ENCODE measurements at places on chromosomes 16 and 17. TPM values are rescaled to one million over a fixed set of nuclear protein-coding genes. Genes with fewer than 3 reads are reported as not detected.

APOBR gene
- total RNA-seq, result 17.7 TPM

TBX6 gene
- total RNA-seq, result 1.4 TPM

NHERF2 gene
- 363 TPM for total RNA-seq

SPATA22 gene
- total RNA-seq, result 0.75 TPM

CMTM2 gene
- total RNA-seq, result 3.1 TPM

ZNF385C gene
- 0.78 TPM for total RNA-seq

TAT gene
- not detected for total RNA-seq

NPIPA2 gene
- total RNA-seq, result 5.9 TPM

KRTAP2-3 gene
- not detected for total RNA-seq

DNA sequence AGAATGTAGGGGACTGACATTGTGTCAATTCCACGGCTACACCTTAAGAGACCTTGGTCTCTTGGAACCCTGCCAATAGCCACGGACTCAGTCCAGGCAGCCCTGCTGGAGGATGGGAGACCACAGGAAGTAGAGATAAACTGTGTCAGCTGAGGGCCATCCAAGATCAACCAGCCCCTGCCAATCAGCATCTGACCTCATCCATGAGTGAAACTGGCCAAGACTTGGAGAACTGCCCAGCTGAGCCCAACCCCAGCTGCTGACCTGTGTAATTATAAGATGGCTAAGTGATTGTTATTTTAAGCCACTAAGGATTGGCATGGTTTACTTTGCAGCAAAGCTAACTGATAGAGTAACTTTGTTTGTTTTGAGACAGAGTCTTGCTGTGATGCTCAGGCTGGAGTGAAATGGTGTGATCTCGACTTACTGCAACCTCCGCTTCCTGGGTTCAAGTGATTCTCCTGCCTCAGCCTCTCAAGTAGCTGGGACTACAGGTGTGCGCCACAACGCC, 13.3 kb upstream of the YWHAE start:
- DNase-seq, result peak; percentile 71

- peak; percentile 83 for DNase-seq
These were observed at the start of gene RNF213 for GRCh38 chr17:80260791-80261158. RNF213 (plus strand) TSS chr17:80260852; CDS start chr17:80263682, 2,830 bp downstream.

DNA sequence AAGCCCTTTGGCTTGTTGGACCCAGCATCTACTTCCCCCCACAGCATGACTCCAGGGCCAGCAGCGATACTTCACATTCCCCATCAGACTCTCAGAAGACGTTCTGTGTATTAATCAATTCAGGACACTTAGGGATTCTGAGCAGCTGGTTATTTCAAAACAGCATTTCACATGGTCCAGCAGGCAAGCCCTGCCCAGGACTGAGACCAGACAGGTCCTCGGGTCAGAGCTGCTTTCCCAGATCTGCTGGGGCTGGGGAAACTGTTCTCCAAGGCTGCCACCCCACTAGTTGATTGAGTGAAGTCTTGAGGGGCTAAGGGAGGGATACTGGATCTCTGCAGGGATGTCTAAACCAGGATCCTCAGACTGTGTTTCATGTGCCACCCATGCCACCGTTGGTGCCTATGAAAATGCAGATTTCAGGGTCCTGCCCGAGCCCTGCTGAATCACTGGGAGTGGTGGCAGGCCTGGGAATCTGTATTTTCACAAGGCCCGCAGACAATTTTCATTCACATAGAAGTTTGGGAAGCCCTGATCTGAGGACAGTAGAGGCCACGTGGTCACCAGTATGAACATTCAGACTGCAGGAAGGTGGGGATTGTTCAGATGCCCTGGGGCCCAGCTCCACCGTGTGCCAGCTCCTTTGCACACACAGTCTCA, 40.6 kb upstream of the CDH5 start:
- DNase-seq, result no peak

DNA sequence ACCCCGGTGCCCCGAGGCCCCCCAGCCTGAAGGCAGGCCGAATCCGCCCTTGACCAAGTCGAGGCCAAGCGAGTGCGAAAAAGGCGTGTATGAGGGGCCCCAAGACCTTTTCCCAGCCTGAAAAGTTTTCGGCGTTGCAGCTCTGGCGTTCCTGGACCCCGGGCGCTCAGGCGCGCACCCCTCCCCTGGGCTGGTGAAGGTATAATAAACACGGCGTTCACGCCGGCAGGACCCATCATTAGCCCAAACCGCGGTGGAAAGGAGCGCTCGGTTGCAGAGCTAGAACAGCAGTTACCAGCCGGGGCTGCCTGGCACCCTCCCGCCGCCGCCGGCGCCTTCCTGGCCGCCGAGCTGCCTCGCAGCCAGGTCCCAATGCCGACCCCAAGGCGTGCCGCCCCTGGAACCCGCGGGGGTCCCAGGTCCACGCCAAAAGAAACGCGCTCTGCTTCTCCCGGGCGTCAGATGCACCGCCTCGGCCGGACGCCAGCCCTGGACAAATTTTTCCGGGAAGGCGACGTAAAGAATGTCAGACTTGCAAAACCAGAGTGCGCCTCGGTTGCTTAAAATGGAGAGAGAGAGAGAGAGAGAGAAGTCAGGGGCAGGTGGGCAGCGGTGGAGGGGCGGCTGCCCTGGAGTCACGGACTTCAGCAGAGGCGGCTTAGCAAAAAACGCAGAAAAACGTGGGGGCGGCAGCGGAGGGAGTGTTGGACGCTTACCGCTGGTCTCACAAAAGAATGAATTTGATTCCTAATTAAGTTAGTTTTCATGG, 11.5 kb upstream of the FOXF1 start:
- DNase-seq, result no peak

- DNase-seq, result no peak
These were observed 19.3 kb downstream of the CNTROB start for GRCh38 chr17:7951143-7951792.

DNA sequence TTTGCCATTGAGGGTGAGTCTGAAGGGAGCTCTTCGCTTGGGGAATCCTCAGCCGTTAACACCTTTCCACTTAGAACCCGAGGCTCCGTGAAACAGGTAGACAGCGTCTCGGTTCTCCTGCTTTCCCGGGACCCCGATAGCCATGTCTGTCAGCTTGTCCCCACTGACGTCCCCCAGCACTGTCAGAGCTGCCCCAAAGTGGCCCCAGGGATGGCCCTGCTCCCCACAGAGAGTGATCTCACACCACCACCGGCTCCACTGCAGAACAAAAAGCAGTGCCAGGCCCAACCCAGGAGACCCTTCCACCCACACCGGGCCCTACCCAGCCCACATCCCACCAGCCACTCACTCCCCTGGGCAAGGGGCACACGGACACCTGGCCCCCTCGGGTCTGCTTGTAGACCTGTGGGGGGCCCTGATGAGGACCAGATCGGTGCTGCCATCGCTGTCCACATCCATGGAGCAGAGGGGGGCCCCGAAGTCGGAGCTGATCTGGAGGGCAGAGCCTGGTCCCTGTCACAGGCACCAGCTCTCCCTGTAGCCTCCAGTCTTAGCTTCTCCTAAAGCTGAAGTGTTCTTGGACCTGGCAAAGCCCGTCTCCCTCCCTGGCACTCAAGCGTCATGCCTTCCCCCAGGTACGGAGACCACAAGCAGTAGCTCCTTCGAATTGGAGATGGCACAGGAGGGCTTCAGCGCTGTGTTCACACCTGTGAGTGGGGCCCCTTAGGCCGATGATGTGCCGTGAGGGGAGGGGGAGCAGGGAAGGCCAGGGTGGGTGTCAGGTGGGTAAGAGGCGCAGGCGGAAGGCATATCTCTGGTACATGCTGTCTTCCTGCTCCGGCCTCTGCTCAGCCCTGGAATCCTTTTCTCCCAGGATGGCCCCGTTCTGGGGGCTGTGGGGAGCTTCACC, 6.5 kb downstream of the ITGAX start:
- DNase-seq, result no peak

DNA sequence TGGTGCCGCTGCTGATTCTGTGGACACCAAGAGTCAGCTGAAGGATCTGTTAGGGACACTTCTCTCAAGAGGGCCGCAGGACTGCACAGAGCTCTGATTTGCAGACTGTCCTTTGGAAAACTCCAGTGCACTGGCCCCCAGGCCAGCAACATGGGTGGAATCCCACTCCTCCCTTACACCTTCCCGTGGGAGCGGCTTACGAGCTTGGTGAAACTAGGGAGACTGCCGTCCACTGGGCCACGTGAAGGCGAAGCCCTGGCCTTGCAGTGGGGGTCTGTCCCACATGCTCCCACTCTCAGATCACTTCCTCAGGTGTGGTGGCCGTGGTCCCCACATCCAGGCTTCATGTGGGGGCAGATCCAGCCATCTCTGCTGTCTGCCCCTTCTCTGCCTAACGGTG, 36.4 kb downstream of the PSME3IP1 start:
- no peak for DNase-seq

DNA sequence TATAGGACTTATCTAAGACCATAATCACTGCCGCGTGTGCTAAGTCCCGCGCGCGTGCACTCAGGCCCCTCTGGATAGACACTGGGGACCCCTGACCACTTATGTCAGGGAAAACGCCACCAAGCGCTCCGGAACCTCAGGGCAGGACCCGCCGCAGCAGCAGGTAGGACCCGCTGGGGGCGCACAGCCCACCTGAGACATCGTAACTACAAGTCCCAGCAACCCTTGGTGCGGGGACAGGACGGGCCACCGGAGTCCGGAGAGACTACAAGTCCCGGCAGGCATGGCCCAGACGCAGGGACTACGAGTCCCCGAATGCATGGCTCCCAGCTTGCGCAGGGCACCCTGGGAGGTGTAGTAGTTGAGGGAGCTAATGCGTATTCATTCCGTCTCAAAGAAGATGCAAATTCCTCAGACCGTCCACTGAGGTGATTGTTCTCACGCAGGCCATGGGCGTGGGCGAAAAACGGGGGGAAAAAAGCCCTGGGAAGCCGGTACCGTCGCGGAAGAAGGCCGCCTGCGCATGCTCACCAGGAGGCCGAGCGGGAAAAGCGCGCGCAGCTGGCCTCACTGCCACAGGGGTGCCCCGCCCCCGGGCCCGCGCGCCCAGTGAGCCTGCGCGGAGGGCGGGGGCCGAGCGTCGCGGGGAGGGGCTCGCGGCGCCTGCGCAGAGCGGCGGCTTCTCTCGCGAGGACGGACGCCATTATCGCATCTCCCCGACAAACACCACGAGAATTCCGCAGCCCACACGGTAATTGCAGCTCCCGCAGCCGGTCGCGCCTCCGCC, at the start of gene BANP:
Gene BANP (plus strand): TSS at position 670 of the 787 bp plus-strand sequence. CDS start 23,682 bp downstream, outside the sequence.
- DNase-seq, result peak; percentile 99

DNA sequence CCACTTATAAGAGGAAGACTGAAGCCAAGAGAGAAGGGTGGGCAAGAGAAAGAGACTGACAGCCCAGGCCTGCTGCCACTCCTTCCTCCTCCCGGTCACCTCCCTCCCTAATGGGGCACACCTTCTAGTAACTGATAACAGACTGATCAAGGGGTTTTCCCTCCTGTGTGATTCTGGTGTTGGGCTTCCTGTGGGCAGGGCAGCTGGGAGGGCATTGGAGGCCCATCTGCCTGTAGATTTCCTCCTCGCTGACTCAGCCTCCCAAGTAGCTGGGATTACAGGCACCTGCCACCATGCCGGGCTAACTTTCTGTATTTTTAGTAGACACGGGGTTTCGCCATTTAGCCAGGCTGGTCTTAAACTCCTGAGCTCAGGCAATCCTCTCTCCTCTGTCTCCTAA, 16.2 kb downstream of the CA4 start:
- DNase-seq, result no peak

- peak; percentile 81 for DNase-seq
These were observed 43.6 kb upstream of the HAPSTR1 start for GRCh38 chr16:9047689-9048301.

DNA sequence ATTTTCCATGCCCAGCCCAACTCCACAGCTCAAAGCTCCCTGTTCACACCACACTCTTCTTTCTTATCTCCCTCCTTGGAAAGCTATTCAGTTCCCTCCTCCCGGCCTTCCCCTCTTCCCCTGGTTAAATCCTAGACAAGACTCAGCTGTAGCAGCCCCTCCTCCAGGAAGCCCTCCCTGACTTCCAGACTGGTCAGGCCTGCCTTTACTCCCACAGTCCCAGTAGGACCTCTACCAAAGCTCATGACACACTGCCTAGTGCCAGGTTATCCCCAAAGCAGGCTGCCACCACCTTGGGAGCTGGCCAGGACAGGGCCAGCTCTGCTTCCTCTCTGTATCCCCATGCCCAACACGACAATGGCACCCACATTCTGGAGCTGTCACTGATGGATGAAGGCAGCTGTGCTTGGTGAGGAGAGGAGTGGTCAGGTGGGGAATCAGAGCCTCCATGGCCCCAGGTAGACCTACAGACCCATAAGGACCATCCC, 50.0 kb downstream of the BEAN1 start:
- no peak for DNase-seq

GRCh38 chr16:11278681-11279628, 2.2 kb downstream of the PRM1 start:
- DNase-seq, result no peak

DNA sequence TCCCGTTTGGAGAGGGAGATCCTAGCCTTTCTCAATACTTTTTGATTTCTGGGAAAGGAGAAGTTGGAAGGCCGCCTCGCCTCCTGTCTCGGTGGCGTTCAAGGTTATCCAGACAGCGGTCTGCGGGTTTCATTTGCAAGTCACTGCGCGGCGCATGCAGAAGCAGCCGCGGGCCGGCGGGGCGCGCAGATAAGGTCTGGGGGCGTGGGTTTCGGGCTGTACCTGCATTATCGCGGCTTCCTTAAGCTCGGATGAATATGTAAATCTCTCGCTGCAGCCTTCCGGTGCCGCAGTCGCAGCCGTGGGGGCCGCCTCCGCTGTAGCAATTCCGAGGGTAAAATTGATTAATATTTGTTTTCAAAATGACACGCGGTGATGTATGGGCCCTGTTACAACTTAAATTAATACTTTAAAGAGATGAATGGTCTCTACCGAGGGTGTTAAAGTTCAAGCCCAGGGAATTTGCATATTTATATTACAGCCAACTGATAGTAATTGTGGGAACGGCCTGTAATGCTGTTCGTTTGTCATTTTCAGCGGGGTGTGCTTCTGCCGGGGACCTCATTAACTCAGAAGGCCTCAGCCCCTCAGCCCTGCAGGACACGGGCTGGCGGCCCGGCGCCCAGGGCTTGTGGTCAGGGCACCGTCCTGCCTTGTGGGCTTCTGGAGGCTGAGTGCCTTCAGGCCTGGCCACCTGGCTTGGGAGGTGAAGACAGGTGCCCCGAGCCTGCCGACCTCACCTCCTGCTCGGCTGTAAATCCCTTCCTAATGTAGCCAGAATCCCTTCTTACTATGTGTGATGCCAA, 99.4 kb downstream of the CYLD start:
- DNase-seq, result no peak

DNA sequence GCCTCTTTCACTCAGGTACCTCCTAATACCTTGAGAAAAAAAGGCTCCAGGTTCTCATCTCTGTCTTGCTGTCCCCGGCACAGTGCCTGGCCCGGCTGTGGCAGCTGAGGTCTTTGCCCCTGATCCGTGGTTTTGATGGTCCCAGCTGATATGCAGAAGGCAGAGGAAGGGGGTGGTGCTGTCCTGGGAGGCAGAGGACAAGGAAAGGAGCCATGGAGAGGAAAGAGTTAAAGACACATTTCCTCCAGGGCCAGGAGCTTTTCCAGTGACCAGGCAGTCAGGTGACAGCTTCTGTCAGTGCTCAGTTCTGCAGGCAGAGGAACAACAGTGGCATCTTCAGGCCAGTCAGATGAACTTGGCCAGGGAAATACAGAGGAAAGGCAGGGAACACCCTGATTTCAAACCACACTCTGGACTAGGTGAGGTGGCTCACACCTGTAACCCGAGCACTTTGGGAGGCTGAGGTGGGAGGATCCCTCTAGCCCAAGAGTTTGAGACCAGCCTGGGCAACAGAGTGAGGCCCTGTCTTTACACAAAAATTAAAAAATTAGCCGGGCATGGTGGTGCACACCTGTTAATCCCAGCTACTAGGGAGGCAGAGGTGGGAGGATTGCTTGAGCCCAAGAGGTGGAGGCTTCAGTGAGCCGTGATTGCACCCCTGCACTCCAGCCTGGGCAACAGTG, 3.3 kb upstream of the COG1 start:
- no peak for DNase-seq

- no peak for DNase-seq
These were observed 163.7 kb downstream of the MSI2 start for GRCh38 chr17:57419940-57420550.

- no peak for DNase-seq
These were observed 1.2 kb downstream of the DEF8 start for GRCh38 chr16:89949756-89950155.

Measured in upper lobe of right lung (tissue), 1 donor.